ENCODE measurements at places on chromosomes 5 and 9. TPM values are rescaled to one million over a fixed set of nuclear protein-coding genes. Genes with fewer than 3 reads are reported as not detected.

Gene ACTBL2
- total RNA-seq: not detected

Gene SLC6A19
- total RNA-seq: not detected

Gene TMEM245
- total RNA-seq: 85.3 TPM

Gene SLC26A2
- total RNA-seq: 20.1 TPM

Gene TERT
- total RNA-seq: 2.4 TPM

Gene PCDHAC2
- 1.9 TPM for total RNA-seq

Gene PHF24
- 1.8 TPM for total RNA-seq

- H3K27ac ChIP-seq: no peak overlapping the region
- H3K36me3 ChIP-seq: no peaks in the 10 kb centered on the region
- peak; percentile 34 for DNase-seq
- no peaks in the 10 kb centered on the region for H3K27me3 ChIP-seq
Measured at GRCh38 chr9:118829334-118829733, 539.9 kb downstream of the BRINP1 start.

DNA sequence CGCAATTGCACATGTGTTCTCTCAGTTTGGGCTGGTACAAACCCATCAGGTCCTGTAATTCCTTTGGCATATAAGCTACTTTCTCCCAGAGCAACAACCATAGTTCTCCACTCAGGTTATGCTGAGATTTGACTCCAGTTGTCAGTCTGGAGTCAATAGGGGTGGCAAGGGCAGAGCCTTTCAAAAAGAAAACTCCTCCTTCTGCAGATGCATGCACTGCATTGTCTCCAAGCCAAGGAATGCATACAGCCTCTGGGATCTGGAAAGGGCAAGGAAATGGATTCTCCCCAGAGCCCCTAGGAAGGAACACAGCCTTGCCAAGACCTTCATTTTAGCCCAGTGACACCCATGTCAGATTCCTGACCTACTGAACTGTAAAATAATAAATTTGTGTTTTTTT lies 31.0 kb upstream of the GZMA start:
- no peaks in the 10 kb centered on the region for H3K36me3 ChIP-seq
- DNase-seq: peak; percentile 12
- no peak overlapping the region for H3K27ac ChIP-seq
- no peak overlapping the region for H3K4me3 ChIP-seq

DNA sequence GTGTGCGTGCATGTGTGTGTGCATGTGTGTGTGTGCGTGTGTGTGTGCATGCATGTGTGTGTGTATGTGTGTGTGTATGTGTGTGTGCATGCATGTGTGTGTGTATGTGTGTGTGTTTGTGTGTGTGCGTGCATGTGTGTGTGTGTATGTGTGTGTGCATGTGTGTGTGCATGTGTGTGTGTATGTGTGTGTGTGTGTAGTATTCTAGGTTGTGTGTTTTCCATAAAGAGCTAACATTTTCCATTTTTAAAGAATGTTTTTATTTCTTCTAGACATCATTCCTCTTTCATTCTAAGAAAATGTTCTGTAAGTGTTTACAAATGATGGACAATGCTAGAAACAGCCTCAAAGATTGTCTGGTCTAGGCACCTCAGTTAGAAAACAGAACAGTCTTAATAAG lies 15.6 kb downstream of the ENTREP1 start:
- no peaks in the 10 kb centered on the region for H3K27me3 ChIP-seq
- no peaks in the 10 kb centered on the region for H3K36me3 ChIP-seq
- H3K4me3 ChIP-seq: no peak overlapping the region
- no peak overlapping the region for H3K27ac ChIP-seq
- peaks cover 12% of the 10 kb centered on the region for H3K4me1 ChIP-seq

- no peaks in the 10 kb centered on the region for H3K27me3 ChIP-seq
- no peak for DNase-seq
- no peaks in the 10 kb centered on the region for H3K36me3 ChIP-seq
- H3K27ac ChIP-seq: no peak overlapping the region
- H3K4me3 ChIP-seq: no peak overlapping the region
Measured at GRCh38 chr5:98031926-98032325, 741.5 kb upstream of the RGMB start.

DNA sequence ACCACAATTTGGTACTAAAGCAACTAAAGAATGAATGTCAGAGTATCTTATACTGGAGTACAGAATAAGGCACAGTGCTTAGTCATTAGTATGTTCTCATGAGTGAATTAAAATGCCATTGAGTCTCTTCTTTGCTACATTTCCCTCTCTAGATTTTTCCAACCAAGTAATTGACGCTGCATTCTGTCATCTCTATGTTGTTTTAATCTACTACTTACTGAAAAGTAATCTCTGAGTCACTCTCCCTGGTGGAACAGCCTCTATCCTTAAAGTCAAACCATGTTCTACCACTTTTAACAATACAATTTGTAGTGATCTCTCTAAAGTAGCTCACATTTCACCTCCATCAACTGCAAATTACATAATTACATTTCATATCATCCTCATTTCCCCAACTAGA lies 495.1 kb downstream of the CDH18 start:
- H3K36me3 ChIP-seq: no peaks in the 10 kb centered on the region
- no peaks in the 10 kb centered on the region for H3K27me3 ChIP-seq
- DNase-seq: no peak
- no peak overlapping the region for H3K4me3 ChIP-seq
- no peaks in the 10 kb centered on the region for H3K4me1 ChIP-seq

- no peaks in the 10 kb centered on the region for H3K36me3 ChIP-seq
- no peak for DNase-seq
- no peak overlapping the region for H3K4me3 ChIP-seq
- no peaks in the 10 kb centered on the region for H3K27me3 ChIP-seq
- no peaks in the 10 kb centered on the region for H3K4me1 ChIP-seq
Measured at GRCh38 chr5:78597974-78598371, 50.6 kb downstream of the LHFPL2 start.

DNA sequence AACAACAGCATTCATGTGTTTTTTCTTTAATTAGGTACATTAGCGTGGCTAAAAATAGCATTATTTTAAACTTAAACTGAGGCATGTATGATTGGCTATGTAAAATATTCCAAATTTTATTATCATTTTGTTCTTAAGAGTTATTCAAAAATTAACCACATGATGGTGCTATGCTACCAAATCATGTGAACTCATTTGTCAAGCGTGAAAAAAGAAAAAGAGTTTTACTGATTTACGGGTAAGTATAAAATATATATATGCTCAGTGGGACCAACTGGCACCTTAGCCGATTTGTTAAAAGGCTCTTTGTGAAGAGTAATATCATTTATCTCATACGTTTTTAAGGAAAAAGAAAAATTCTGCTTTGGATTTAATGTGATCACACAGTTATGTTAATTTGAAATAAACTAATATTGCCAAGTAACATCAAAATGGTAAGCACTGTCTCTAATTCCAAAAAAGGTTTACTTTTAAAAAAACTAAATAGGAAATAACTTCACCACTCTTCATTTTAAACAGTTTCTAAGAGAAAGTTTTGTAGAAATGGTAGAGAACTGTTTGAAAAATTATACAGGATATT lies 1042.3 kb downstream of the CDH12 start:
- no peaks in the 10 kb centered on the region for H3K4me1 ChIP-seq
- no peaks in the 10 kb centered on the region for H3K27me3 ChIP-seq
- H3K27ac ChIP-seq: no peak overlapping the region
- no peak overlapping the region for H3K4me3 ChIP-seq

DNA sequence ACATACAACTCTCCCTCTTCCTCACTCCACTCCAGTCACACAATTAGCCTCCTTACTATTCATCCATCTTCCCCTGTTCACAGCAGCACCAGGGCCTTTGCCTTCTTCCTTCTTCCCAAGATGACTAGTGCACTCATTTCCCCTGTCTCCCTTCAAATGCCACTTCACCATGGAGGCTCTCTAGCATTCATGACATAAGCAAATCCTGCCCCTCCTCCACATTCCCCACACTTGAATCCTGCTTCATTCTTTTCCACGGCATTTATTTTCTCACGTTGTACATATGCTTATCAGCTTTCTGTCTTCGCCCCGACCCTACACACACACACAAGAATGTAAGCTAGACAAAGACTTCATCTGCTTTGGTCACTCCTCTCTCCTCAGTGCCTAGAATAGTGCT lies 133.3 kb downstream of the CDK5RAP2 start:
- H3K4me1 ChIP-seq: no peaks in the 10 kb centered on the region
- H3K36me3 ChIP-seq: no peaks in the 10 kb centered on the region

DNA sequence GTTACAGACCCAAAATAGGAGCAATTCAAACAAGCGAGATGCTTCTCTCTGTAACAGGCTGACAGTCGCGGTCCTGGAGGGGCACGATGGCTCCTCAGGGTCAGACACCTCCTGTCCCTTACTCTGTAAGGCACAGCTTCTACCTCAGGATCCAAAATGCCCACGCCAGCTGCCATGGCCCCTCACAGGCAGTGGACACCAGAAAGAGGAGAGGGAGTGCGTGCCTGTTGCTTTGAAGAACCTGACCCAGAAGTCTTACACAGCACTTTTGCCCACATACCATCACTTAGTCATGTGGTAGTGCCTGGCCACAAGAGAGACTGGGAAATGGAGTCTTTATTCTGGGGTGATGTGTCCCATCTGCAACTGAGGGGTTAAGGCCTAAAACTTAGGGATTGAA lies 11.6 kb upstream of the ABL1 start:
- no peak for DNase-seq
- no peak overlapping the region for H3K4me3 ChIP-seq
- no peaks in the 10 kb centered on the region for H3K36me3 ChIP-seq
- H3K27ac ChIP-seq: peak overlapping the region; percentile 95

DNA sequence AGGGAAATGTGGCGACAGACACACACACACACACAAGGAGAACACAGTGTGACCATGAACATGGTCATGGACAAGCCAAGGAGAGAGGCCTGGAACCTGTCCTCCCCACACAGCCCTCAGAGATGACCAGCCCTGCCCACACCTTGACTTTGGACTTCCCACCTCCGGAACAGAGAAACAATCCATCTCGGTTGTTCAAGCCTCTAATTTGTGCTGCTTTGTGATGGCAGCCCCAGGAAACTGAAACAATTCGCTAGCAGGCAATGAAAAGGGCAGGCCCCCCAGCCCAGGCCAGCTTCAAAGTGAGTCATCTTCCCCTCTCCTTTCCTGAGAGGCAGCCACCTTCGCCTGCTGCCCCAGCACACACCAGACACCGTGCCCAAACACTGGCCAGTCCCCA lies 47.7 kb downstream of the NSUN2 start:
- H3K4me1 ChIP-seq: no peaks in the 10 kb centered on the region
- H3K4me3 ChIP-seq: no peak overlapping the region
- DNase-seq: no peak
- peaks cover 61% of the 10 kb centered on the region for H3K27me3 ChIP-seq

DNA sequence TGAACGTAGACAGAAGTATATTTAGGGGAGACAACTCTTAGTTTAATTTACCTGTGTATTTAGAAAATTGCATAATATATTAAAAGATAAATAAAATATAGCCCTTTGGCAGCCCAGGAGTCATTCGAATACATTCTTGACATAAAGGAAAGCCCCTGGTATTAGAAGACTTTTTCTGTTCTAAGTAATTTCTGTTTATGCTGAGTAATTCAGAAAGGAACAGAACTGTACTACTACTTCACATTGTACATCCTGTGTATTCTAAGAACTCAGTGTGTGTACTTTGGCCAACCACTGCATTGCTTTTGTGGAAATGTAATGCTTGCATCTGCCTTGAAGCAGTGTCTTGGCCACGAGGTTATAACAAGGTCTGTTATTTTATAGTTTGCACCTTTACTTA lies 136.4 kb downstream of the KDM4C start:
- DNase-seq: no peak
- H3K27me3 ChIP-seq: no peaks in the 10 kb centered on the region
- no peaks in the 10 kb centered on the region for H3K4me1 ChIP-seq
- H3K36me3 ChIP-seq: no peaks in the 10 kb centered on the region

DNA sequence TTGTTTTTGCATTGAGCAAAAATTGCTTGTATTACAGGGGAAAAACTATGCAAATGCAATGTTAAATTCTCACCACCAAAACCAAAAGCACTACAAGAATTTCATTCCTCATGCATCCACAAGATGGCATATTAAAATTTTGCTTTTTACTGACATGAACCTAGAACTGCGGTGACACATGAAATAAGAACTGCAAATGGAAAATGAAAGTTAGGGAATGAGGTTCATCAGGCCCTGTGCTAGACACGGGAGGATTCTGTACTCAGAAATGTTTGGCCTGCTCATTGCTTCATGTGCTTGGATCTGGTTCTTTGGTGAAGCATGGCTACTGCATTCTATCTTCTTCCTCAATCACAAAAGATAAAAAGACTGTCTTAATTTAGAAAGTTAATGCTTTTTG lies 9.1 kb upstream of the RFK start:
- DNase-seq: no peak
- no peaks in the 10 kb centered on the region for H3K36me3 ChIP-seq
- H3K27ac ChIP-seq: no peak overlapping the region
- no peaks in the 10 kb centered on the region for H3K4me1 ChIP-seq
- H3K4me3 ChIP-seq: no peak overlapping the region

Data from neural progenitor cell (in vitro differentiated cells).